NCI-H2227 treated with DMSO at 0.1 percent for 48 hours (cell line): ENCODE measurements at places on chromosomes 16 and 17.

- no peak for DNase-seq
Measured at GRCh38 chr17:73932216-73932749, 271.2 kb upstream of the RPL38 start.

GRCh38 chr17:57920916-57921703 lies 34.1 kb downstream of the CUEDC1 start:
- DNase-seq: no peak

GRCh38 chr16:3698941-3699340 lies 18.4 kb downstream of the TRAP1 start:
- no peak for DNase-seq

- DNase-seq: no peak
Measured at GRCh38 chr17:36880268-36880905, 56.9 kb upstream of the LHX1 start.

GRCh38 chr16:69408475-69408874 lies 15.9 kb upstream of the CYB5B start:
- DNase-seq: no peak

- no peak for DNase-seq
Measured at GRCh38 chr16:78065319-78065718, 34.1 kb upstream of the WWOX start.

GRCh38 chr17:3007651-3008121 lies 55.7 kb downstream of the OR1D5 start:
- no peak for DNase-seq

- no peak for DNase-seq
Measured at GRCh38 chr17:17742133-17742621, 60.9 kb downstream of the RAI1 start.

- DNase-seq: no peak
Measured at GRCh38 chr17:49798738-49799137, 10.3 kb downstream of the KAT7 start.

- no peak for DNase-seq
Measured at GRCh38 chr17:56350592-56350991, 197.3 kb downstream of the ANKFN1 start.

- no peak for DNase-seq
Measured at GRCh38 chr16:87464691-87465300, 28.0 kb downstream of the ZCCHC14 start.

- peak; percentile 49 for DNase-seq
Measured at GRCh38 chr16:3501783-3502400, 1.1 kb downstream of the CLUAP1 start.

GRCh38 chr17:17872547-17873345 lies 36.0 kb upstream of the SREBF1 start:
- DNase-seq: no peak

- DNase-seq: no peak
Measured at GRCh38 chr16:87924811-87925670, 11.3 kb downstream of the CA5A start.

DNA sequence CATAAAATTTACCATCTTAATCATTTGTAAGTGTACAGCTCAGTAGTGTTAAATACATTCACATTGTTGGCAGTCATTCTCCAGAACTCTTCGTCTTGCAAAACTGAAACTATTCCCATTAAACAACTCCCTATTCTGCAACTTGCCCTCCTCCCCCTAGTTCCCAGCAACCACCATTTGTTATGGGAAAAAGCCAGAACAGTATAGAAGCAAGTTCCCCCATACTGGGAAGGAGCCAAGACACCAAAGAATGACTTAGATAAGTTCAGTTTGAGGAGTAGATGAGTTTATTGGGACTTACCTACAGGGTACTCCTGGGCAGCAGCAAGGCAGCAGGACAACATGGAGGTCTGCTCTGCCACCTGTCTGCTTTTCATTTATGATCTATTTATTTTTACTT lies 39.3 kb upstream of the TEKT1 start:
- no peak for DNase-seq

DNA sequence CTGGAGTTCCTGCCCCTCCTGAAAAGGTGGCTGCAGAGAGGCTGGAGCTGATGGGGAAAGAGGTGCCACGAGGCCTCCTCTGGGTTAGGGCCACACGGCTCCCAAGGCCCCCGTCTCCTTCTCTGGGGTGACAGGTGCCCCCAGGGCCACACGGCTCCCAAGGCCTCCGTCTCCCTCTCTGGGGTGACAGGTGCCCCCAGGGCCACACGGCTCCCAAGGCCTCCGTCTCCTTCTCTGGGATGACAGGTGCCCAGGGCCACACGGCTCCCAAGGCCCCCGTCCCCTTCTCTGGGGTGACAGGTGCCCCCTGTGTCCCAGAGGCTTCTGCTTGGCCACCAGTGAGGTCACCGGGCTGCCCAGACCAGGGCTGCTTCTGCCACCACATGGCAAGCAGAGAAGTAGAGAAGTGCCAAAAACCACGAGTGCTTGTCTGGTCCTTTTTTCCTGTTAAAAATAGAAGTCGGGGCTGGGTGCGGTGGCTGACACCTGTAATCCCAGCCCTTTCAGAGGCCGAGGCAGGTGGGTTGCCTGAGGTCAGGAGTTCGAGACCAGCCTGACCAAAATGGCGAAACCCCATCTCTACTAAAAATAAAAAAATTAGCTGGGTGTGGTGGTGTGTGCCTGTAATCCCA lies 4.1 kb downstream of the CAPN15 start:
- DNase-seq: no peak
